Dermis microvascular lymphatic vessel endothelial cell (primary cell): ENCODE measurements at places on chromosomes 16 and 17. TPM values are rescaled to one million over a fixed set of nuclear protein-coding genes. Genes with fewer than 3 reads are reported as not detected.

The EVPLL gene
- not detected in 2 replicates for total RNA-seq

The PRCD gene
- total RNA-seq = 0.39 and 0.89 TPM in 2 replicates

The ACTG1 gene
- total RNA-seq = 6,103 and 8,158 TPM in 2 replicates

GRCh38 chr16:89115216-89115861 is 21.7 kb downstream of the ACSF3 start:
- DNase-seq = no peak

DNA sequence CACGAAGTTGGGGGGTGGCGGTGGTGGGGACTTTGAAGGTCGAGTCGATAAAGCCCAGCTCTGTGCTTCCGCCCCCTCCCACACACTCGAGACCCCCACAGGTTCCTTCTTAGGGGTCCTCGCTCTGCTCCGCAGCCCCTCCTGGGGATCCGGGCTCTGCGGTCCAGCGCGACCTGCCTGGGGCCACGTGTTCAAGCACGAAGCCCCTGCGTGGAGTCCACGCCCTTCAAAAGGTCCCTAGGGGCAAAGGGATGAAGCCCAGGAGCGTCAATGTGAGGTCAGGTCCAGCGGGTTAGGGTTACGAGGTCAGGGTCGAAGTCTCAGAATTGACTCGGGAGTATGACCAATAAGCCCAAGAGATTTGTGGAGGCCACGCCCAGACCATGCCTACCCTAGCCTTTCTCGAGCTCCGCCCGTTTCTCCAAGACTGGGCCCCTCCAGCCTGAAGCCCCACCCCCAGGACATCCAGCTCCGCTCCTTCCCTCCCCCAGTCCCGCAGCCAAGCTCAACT is 786 bp upstream of the CACNA1G start:
- no peak for DNase-seq

GRCh38 chr17:78111016-78111726 is 17.4 kb downstream of the TMC6 start:
- no peak for DNase-seq

- DNase-seq = peak; percentile 88
Observed at GRCh38 chr17:57868007-57868909, 18.4 kb upstream of the MRPS23 start.

The CDIPT gene
- total RNA-seq = 52.1 and 89.6 TPM in 2 replicates

The CCL4 gene
- not detected in 2 replicates for total RNA-seq

DNA sequence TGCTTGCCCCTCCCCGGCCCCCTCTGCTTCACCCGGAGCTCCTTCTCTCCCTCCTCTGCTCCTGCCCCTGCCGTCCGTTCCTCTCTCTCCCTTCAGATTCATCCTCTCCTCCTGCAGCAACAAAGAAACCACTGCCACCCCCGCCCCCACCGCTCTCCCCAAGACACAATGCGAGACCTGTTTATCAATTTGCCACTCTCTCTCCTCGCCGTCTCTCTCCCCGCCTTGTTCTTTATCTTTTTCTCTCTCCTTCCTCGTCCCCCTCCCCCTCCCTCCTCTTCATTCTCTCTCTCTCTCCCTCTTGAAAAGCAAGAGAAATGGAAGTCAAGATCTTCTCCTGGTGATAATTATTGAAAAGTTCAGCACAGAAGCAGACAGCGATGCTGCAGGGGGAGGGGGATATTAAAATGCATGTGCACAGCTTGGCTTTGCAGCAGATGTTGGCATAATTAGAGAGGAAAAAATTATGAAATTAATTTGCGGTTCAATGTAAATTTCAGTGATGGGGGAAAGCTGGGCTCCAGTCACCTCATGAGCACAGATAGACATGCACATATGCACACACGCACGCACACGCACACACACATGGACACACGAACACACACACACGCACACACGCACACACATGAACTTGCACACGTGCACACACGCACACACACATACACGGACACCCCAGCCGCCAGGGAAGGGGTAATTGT is 58.1 kb upstream of the CBFA2T3 start:
- DNase-seq = no peak

The HAS3 gene
- total RNA-seq = 1.0 and 7.6 TPM in 2 replicates

GRCh38 chr17:57085448-57086068 is 512 bp downstream of the AKAP1 start:
- DNase-seq = peak; percentile 15

GRCh38 chr17:79410681-79411080 is 200.2 kb downstream of the RBFOX3 start:
- DNase-seq = no peak

DNA sequence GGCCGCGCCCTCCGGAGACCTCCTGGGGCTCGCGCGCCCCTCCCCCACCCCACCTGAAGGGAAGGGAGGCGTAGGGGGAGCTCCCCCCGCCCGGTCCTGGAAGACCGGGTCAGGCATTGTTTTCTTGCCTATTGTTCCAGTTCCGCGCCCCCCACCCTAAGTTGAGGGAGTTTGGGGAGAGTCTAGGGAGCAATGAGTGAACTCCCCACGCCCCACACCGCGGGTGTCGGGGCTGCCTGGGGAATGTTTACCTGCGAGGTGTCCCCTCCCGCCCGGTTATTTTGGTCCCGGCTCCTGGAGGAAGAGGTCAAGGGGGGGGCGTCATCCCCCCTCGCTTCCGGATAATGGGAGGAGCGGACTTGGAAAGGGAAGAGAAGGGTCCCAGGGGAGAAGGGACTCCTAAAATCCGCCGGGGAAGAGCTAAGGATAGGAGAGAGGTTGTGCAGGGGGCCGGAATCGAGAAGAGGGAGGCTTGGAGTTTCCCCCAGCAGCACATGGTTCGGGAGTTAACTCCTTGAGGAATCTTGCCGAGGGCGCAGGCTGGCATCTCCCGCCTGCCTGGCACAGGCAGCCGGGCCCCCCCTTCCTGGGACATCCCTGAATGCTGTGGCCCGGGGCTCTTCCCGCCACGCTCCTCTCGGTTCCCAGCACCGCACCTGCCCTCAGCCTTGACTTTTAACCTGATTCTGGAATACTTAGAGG is 881 bp downstream of the MLLT6 start:
- no peak for DNase-seq

DNA sequence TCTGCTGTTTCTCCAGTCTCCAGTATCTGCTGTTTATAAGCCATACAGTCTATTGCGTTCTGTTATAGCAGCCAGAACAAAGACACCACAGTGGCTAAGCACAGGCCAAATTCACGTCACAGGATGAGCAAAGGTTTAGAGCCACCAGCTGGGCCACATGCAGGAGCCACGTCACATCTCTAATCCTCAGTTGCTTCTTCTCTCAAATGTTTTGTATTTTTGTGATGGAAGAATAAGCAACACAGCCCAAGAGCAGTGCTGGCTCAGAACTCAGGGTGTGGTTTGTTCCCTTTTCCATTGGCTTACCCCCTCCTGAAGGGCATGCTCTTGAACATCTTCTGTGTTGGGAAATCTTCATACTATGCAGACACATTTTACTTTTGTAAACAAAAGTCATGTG is 309.4 kb upstream of the CDH5 start:
- no peak for DNase-seq

The CCDC40 gene
- 0.90 and 2.1 TPM in 2 replicates for total RNA-seq

The WFIKKN2 gene
- under 0.01 TPM in 1 of 2 replicates, not detected in the other for total RNA-seq

- DNase-seq = no peak
Observed at GRCh38 chr16:73413830-73414190, 365.9 kb upstream of the ZFHX3 start.

The FOXC2 gene
- 1.7 and 5.1 TPM in 2 replicates for total RNA-seq

DNA sequence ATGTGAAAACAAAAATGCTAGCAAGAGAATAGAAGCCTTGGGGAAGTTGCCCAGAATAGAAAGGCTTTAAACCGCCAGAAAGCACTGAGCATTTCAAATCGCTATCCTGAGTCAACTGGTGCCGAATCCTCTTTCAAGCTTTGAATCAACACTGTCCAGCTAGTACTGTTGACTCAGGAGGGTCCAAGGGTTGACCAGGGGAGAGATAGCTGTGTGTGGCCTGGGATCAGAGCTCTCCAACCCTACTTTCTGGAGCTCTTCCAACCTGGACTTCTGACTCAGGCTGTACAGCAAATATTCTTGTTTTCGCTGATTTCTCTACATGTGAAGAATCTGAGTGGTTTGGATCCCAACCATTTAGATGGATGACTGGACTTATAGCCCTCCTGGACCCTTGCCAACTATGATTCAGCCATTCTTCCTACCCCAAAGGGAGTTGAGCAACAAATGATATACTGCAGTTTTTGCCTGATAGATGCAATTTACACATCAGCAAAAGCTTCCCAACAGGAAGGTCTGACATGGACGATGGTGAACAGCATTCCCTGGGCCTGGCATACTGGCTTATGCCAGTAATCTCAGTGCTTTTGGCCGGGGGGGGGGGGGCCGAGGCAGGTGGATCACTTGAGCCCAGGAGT is 154.0 kb upstream of the SDK2 start:
- no peak for DNase-seq

The KRTAP4-9 gene
- not detected in 2 replicates for total RNA-seq

DNA sequence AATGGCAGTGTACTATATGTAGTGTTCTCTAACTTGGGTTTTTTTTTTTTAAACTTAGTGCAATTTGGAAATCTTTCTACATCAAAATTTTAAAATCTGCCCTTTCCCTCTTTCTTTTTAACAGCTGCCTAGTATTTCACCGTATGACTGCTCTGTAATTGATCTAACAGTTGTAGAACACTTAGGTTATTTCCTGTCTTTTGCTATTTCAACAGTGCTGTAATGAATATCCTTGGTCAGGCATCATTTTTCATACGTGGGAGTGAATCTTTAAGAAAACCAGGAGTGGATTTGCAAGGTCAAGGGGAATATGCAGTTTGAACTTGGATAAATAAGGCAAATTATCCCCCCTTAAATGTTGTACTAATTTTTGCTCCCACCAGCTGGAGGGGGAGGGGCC is 3.8 kb downstream of the NLRC5 start:
- DNase-seq = no peak

The PRKAR1A gene
- 272 and 418 TPM in 2 replicates for total RNA-seq

GRCh38 chr16:85391769-85392583 is 221.1 kb upstream of the GSE1 start:
- no peak for DNase-seq

The TMC7 gene
- total RNA-seq = 2.2 and 3.7 TPM in 2 replicates

The CMTM2 gene
- total RNA-seq = not detected in 2 replicates

The ALDH3A1 gene
- under 0.01 and 0.38 TPM in 2 replicates for total RNA-seq

DNA sequence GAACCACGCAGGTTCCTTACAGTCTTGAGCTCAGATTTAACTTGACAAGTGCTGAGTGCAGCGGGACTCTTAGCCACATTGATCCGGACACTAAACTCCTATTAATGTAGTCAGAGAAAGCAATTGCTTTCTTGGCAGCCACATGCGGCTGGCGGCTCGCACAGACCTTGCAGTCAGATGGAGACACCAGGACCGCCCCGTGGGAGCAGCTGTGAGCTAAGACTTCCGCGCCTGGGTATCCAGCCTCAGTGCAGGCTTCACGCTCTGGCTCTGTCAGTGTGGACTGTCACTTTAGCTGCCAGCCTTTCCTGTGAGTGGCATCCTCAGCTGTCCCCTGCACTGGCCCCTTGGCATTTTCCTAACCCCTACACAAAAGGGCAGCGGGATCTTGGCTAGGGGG is 80.9 kb upstream of the NLRP1 start:
- no peak for DNase-seq

GRCh38 chr16:85557971-85558657 is 55.0 kb upstream of the GSE1 start:
- no peak for DNase-seq

DNA sequence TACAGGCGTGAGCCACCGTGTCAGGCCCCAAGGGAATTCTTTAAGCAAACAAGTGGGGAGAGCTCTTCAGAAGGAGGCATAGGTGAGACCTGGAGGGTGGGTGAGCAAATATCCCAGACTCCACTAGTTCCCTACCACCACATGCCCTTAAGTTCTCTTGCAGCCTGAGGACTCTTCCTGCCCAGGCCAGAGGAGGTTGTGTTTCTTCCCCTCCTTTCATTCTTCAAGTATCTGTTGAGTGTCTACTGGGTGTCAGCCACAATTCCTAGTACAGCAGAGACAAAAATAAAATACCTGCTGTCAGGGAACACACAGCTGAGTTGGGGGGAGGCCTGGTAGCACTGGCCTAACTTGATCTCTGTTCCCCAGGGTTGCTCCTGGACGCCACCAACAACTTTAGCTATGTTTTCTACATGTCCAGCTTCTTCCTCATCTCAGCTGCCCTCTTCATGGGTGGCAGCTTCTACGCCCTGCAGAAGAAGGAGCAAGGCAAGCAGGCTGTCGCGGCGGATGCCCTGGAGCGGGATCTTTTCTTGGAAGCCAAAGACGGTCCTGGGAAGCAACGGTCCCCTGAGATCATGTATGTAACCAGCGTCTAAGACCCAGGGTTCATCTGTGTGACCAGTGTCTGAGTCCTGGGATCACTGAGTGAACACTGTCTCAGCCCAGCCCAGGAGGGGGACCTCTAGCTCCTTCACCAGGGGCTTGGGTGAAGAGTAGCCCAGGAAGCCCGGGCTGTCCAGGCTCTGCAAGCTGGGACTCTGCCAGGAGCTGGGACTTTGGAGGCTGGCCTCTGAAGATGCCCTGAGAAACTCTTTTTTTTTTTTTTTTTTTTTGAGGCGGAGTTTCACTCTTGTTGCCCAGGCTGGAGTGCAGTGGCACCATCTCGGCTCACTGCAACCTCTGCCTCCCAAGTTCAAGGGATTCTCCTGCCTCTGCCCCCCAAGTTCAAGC is 5.9 kb upstream of the ARMC7 start:
- no peak for DNase-seq

DNA sequence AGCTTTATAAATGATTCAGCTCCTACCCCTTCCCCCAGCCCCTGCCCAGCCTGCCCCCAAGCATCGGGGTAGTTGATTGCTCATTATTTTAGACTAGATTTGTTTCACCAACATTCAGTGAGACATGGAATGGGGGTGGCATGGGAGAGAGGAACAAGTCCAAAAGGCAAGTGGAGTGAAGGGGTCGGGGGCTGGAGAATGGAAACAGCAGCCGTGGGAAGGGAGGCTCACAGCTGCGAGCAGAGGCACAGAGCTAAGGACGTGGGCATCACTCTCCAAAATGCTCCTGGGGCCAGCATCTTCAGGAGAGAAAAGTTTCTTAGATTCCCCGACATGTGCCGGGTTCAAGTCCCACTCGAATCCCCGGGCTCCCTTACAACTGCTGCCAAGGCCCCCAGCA is 19.3 kb downstream of the PIPOX start:
- no peak for DNase-seq

- no peak for DNase-seq
Observed at GRCh38 chr17:66354472-66354871, 52.1 kb downstream of the PRKCA start.

The JPH3 gene
- 0.64 and 1.3 TPM in 2 replicates for total RNA-seq

GRCh38 chr17:42660692-42661345 is 1.7 kb downstream of the TUBG2 start:
- DNase-seq = no peak

The ZNHIT3 gene
- total RNA-seq = 21.7 and 22.9 TPM in 2 replicates

DNA sequence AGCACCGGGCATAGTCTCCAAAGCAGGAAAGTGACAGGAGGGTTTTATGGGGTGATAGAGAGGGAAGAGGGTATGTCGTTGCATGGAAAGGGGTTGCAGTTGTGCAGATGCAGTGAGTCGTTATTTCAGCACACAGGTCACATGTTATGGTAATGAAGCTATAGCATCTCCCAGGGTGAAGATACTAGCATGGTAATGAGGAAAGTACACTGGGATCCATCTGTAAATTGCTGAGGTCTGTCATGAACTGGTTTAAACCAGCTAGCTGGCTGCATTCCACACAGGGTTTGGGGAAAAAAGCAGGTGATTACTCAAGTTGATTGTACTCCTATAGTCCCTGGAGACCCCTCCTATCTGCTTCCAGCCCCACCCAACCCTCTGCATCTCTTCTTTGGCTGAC is 11.7 kb downstream of the COX11 start:
- no peak for DNase-seq
